ENCODE measurements at places on chromosomes 1 and 21.

GRCh38 chr1:199861020-199861795, 166.3 kb upstream of the NR5A2 start:
- DNase-seq: no peak

GRCh38 chr1:45230537-45230936, 24.1 kb upstream of the ZSWIM5 start:
- no peak for DNase-seq

DNA sequence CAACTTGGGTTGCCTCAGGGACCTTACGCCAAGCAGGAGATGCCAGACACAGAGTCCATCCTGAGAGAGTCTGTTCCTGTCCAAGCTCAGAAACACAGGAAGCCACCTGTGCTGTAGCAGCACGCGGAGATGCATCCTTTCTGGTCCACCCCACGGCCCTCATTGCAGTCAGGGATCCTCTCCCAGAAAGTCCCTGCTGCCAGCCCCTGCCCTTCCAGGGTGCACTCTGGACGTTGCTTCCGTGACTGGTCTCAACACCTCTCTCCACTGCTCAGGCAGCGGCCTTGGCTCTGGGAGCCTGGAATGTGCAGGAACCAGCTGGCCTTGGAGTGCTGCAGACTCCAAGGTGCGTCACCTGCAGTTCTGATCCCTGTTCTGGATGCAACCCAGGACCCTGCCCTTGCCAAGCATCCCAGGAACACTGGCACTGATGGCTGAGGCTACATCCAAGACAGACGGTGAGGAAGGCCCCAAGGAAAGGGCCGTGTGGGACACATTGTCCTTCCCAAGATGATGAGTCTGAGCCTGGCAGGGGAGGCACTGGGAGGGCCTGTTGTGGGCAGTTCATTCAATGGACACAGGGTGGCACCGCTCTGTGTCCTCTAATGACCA, 21.7 kb upstream of the COL6A1 start:
- DNase-seq: no peak

DNA sequence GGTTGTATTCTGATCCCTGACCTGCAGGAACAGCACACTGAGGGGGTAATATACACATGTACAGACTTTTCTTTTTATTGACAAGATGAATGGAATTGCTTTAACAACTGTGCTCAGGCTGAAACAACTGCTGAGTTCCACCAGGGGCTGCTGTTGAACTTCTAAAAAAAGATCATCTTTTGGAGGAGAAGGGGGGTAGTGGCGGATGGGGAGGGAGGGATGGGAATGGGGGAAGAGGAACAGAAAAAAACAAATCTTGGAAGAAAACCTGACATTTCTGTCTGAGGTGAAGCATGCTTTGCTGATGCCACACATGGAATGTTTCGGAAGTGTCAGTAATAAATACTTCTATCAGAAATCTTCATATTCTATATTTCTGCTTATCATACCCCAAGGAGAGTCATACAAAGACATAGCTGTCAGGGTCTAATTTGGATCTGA, 75.0 kb downstream of the RWDD3 start:
- peak; percentile 28 for DNase-seq

- DNase-seq: peak; percentile 7
Observed at GRCh38 chr1:191888996-191889622, 269.2 kb upstream of the RGS18 start.

GRCh38 chr1:78884685-78885452, 121.7 kb downstream of the ADGRL4 start:
- no peak for DNase-seq
